Airway epithelial cell (primary cell): ENCODE measurements at places on chromosomes 11 and 22. TPM values are rescaled to one million over a fixed set of nuclear protein-coding genes. Genes with fewer than 3 reads are reported as not detected.

MISFA gene
- 0.42 and 0.85 TPM in 2 replicates for total RNA-seq

NAALADL1 gene
- total RNA-seq: 2.0 and 7.1 TPM in 2 replicates

CCDC89 gene
- not detected in 2 replicates for total RNA-seq

GAL3ST3 gene
- 0.28 TPM in 1 of 2 replicates, not detected in the other for total RNA-seq

BTG4 gene
- not detected in 2 replicates for total RNA-seq
